Nephron progenitor cell (in vitro differentiated cells): ENCODE measurements at places on chromosomes 3 and 15.

GRCh38 chr3:171840811-171841619 lies 2.1 kb upstream of the TMEM212 start:
- peak; percentile 8 for DNase-seq

DNA sequence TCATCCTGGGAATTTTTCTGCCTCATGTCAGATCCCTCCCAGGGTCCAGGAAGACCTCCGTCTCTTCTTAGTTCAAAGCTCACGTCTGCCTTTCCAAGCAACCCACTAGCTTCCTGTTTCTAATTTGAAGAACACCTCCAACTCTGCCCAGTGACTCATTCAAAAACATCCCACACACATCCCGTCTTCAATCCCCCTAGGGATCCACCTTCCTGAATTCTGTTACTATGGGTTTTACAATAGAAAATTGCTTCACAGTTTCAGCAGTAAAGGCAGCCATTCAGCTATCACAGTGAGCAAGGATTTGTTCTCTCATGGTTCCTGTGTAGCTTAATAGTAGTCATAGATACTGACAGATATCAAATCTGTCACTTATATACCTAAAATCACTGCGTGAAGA lies 308.3 kb upstream of the CCDC54 start:
- no peak for DNase-seq

DNA sequence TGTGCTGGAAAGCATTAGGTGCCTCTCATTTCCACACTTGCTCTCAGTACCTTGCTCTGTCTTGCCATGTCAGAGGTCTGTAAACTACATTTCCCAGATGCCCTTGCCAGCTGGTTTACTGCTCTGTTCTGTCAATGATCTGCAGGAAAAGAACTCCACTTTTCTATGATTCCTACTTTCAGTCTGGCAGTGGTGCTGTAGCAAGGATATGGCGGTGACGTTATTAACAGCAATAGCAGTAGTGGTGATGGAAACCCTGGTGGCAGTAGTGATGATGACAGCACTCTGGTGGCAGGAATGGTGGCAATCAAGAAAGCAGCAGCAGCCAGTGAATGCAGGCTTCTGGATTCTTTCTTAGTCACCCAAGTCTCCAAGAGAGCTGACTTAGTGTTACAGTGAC lies 665.2 kb downstream of the DIPK2A start:
- DNase-seq, result peak; percentile 23

DNA sequence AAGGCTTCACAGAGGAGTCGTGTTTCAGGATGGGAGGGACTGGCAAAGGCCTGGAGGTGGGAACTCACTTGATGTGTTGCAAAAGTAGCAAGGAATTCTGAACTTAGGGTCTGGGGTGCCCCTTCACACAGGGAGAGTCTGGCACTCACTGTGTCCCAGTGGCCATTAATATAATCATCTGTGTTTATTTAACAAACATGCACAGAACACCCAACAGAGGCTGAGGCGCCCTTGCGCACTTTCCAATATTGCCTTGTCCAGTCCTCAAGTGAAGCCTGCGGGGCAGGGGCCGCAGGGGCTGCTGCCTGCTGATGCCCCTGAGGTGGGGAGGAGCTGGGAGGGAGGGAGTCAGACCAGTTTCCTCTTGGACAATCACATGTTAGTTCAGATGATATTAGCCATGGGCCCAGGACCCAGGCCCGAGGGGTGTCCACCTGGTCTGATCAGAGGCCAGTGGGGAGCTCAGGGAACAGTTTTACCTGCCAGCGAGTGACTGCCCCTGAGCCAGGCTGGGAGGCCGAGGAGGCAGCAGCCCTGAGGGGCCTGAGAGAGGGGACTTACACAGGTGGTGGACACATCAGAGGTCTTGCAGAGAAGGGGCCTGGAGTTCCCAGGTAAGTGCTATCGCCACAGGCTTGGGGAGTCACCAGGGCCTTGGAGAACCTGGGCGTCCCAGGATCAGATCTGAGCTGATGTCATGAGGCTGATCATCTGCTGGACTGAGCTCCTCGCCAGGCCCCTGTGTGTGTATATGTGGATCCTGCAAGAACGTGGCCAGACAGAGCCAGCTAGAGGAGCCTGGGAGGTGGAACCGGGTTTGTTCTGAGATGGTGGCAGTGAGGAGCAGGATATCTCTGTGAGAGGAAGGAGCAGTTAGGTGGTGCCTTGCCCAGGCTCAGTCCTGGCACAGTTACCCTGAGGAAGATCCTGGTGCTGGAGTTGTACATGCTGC lies 13.8 kb upstream of the TXNRD3 start:
- no peak for DNase-seq

DNA sequence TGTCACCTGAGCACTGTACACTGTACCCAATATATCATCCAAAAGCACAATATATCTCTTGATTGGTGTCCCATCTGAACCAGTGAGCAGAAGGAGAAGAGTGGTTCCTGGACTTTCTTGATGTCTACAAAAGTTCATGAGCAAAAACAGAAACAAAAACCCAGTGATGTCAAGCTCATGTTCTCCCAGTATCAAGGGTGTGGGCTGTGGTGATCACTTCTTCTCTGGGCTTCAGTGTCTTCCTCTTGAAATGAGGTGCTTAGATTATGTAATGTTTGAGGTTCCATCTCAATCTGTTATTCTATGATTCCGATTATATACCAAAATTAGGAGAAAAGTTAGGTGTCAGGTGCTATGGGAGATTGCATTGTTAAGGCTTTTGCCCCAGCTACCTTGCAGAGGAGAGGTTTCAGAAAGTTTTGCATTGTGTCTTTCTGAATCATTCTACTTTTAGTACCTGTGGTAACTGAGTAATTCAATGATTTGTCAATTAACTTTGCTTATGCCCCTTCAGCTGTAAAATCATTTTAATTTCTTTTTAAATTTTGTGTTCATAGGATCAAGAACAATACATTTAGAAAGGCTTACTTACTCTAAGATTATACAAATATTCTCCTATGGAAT lies 122.0 kb upstream of the EOMES start:
- no peak for DNase-seq

DNA sequence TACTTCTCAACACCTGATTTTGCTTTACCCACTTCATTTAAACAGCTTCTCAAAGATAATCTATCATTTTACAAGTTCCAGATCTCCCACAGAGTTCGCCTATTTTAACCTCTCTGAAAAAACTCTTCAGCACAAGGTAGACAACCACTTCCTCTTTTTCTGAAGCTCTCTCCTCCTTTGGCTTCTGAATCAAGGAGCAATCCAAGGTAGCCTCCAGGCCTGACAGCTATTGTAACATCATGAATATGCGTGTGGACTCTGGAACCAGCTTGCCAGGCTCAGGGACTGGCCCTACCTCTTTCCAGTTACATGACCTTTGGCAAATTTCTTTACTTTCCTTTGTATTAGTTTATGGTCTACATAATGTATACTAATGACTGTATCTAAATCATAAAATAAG lies 405.9 kb upstream of the ZNF385D start:
- no peak for DNase-seq
